ENCODE measurements at places on chromosomes 7 and 10. TPM values are rescaled to one million over a fixed set of nuclear protein-coding genes. Genes with fewer than 3 reads are reported as not detected.

- no peak for DNase-seq
Measured at GRCh38 chr7:7188091-7188490, 5.7 kb downstream of the C1GALT1 start.

Gene ALOX5
- 4.7 TPM for total RNA-seq

Gene TMEM140
- total RNA-seq = 22.8 TPM

DNA sequence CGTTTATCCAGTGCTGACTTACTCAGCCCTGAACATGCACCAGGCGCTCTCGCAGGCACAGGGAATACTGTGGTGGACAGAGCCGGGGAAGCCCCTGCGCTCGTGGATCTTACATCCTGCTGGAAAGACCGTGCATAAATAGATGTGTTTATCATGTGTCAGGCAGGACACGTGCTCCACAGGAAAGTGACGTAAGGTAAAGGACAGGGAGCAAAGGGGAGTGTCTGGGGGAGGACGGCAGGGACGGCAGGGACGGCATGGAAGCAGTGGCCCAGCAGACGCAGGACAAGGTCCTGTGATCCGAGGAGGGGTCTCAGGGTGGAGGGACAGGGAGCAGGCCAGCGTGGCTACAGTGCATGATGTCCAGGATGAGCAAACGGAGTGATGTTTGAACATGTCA lies 410.5 kb downstream of the PAXIP1 start:
- no peak for DNase-seq

GRCh38 chr10:34015700-34016099 lies 681.2 kb upstream of the NRP1 start:
- no peak for DNase-seq

- DNase-seq = no peak
Measured at GRCh38 chr7:41964849-41965745, 262.2 kb upstream of the INHBA start.

DNA sequence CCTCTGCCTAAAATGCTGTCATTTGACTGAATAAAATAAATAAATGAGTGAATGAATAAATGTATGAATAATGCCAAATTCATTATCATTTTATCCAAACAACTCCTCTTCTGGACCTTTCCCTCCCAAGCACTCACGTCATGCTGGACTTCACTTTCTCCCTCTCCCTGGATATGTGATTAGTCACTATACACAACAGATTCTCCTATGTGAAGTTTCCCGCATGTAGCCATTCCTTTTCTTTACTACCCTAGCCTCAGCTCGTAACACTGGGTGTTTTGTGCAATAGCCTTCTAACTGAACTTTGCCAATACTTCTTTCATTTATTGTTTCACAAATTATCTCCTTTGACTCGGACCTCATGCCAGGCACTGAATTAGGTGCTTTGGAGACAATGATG lies 87.6 kb upstream of the IL6 start:
- DNase-seq = no peak

GRCh38 chr10:83190614-83191013 lies 948.7 kb upstream of the GHITM start:
- no peak for DNase-seq

DNA sequence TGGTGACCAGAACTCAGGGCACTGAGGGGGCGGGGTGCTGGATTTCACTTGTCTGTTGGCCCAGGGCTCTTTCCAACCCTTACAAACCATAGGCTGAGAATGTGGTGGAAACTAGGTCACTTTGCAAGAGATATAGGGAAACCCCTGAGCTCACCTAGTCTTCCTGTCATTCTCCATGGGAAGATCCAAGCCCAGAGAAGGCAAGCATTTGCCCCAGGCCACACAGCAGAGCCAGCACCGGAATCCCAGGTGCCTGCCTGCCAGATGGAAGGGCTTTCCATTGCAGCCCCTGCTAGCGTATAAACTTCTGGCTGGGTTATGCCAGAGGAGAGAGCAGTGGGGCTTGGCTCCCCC lies 427 bp downstream of the PYROXD2 start:
- no peak for DNase-seq

GRCh38 chr10:91556691-91557566 lies 75.9 kb downstream of the PPP1R3C start:
- DNase-seq = no peak

DNA sequence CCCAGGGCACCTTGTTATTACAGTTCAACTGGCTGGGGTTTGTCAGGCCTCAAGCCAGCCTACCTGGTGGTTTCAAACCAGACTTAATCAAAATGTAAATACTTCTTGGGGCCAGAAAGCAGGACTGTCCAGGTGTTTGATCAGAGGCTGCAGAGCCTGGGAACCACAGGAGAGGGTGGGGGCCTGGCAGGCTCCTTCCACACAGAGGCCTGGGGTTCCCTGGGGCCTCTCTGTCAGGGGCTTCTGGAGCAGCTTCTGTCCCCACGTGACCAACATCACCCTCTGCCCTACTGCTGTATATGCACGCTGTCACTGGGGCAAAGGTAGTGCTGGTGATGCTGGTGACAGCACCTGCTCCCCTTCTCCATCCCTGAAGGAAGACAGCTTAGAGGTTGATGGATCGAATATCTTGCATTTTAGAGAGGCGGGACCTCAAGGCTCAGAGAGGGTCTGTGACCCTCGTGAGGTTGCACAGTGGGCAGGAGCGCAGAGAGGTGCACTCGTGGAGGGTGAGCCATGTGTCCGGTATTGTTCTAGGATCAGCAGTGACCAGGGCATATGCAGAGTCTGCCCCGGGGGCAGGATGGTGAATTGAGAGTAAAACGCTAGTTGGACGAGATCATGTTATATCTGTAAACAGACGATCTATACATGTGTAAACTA lies 95.4 kb downstream of the GRK5 start:
- DNase-seq = peak; percentile 30

GRCh38 chr10:86313621-86314041 lies 53.0 kb downstream of the GRID1 start:
- DNase-seq = no peak

Gene NKX1-2
- total RNA-seq = not detected

Gene IDI2
- total RNA-seq = 0.16 TPM

- DNase-seq = peak; percentile 83
Measured at GRCh38 chr7:38630720-38631673, at the start of gene AMPH. Gene AMPH (minus strand): TSS chr7:38631373. CDS start chr7:38631351, 22 bp downstream.

Gene SEMA3D
- total RNA-seq = 1.1 TPM

Measured in Right ventricle myocardium superior (tissue), 1 donor.